CMK (cell line): ENCODE measurements at places on chromosomes 12 and 14.

DNA sequence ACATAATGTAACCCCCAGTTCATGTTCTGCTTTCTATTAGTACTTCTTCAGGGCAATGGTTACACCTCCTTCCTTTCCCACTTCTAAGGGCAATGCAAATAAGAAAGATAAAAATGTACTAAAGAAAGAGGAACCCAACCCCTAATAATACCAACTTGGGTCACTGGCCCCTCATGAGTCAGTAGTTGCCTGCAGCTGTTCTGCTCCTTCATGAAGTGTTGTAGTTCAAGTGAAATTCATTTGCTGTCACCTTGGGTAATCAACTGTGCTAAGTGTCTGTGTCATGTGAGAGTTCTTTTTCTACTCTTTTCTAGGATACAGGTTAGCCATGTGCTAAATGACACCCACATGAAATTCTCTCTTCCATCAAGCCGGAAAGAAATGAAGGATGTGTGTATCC, 91.8 kb downstream of the PLXNC1 start:
- DNase-seq = no peak

- no peak for DNase-seq
Observed at GRCh38 chr12:25694072-25694471, 141.0 kb upstream of the LMNTD1 start.

DNA sequence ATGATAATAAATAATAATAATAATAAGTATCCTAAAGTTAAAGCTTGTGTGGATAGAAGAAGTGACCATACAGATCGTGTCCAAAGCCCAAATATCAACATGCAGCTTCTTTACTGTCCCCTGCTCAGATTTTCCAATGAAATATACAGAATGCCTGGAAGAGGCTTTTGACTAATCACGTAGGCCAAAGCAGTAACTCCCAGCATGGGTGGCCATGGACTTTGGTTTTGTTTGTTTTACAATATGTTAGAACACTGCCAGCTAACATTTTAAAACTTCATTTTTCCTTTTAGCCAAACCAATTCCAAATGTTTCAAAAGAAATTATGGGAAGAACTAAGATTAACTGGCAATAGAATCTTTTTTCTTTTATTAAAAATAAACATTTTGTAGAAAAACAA, 400.0 kb upstream of the FLRT2 start:
- no peak for DNase-seq

DNA sequence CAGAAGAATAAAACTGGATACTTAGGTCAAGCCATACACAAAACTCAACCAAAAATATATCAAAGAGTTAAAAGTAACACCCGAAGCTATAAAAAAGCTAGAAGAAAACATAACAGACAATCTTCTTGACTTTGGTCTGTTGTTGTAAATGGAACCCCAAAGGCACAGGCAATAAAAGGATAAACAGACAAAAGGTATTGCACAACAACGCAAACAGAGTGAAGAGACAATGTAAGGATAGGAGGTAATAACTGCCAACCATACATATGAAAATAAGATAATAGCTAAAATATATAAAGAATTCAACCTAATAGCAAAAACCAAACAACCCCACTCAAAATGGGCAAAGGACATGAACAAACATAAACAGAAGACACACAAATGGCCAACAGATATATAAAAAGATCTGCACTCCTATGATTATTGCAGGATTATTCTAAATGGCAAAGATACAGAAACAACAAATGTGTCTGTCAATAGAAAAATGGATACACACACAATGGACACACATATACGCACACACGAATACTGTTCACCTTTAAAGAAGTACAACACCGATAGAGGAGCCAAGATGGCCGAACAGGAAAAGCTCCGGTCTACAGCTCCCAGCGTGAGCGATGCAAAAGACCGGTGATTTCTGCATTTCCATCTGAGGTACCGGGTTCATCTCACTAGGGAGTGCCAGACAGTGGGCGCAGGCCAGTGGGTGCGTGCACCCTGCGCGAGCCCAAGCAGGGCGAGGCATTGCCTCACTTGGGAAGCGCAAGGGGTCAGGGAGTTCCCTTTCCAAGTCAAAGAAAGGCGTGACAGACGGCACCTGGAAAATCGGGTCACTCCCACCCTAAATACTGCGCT, 1137.1 kb downstream of the FSCB start:
- no peak for DNase-seq

DNA sequence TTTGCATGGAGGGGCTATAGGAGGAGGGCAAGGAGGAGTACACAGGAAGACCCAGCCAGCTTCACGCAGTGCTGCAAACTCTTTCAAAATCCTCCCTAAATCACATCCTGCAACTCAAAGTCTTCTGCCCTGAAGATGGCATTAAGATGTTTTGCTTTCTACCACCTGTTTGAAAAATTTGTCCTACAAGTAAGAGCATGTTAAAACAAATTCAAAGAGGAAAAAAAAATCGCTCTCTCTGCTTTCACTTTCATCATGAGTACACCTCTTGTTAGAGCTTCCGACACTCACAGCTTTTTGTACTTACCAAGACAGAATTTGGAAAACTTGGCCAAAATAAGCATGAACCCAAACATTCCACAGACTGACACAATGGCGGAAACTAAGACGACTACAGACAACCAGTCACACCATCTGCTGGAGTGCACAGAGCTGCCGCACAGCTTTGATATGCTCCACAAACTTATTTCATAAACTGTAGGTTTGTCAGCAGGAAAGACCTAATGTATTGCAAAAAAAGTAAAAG, 21.3 kb downstream of the GCH1 start:
- no peak for DNase-seq

GRCh38 chr12:50287271-50287670, 4.0 kb upstream of the LIMA1 start:
- DNase-seq = no peak

- no peak for DNase-seq
Observed at GRCh38 chr14:75993567-75994041, 8.0 kb downstream of the IFT43 start.

GRCh38 chr12:40963751-40964150, 224.4 kb upstream of the PDZRN4 start:
- no peak for DNase-seq

GRCh38 chr14:38880643-38881524, 222.2 kb downstream of the SEC23A start:
- no peak for DNase-seq

DNA sequence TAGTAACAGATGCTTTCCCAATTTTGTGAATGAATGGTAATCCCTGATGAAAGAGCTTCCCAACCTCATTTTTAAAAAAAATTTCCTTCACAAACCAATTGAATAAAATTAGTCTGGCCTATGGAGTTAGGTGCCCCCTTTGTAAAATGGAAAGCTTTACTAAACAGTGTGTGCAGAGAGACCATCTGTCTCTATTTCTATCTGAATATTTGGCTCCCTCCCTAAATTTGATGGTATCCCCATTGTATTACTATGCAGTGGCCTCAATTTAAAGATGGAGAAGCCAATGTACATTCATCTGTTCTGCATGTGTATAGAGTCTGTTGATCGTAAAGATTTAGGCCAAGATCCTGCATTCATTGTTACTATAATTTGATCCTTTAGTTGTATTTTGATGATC, 397.7 kb upstream of the RGS6 start:
- DNase-seq = no peak

- DNase-seq = no peak
Observed at GRCh38 chr12:100399095-100399494, 42.2 kb downstream of the SLC17A8 start.

DNA sequence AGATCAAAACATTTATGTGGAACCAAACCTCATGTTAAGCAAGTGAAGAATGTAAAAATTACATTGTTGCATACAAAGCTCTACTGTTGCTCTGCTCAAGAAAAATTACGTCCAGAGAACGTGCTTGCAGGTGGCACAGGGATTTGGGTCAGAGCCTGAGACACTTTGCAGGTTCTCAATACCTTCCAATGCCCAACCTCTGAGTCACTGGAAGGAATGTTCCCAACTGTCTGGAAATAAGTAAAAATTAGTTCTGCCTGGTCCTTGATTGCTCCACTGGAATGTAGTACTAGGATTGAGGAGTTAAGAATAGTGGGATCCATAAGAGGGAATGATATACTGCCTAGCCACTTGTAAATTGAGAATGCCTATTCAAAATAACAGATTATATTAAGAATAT, 2.8 kb upstream of the IFNG start:
- DNase-seq = no peak
